ENCODE measurements at places on chromosomes 12 and 14.

GRCh38 chr14:99615497-99616157, 11.6 kb upstream of the CCDC85C start:
- no peak for DNase-seq

GRCh38 chr14:58341152-58341748, 42.9 kb downstream of the ARID4A start:
- no peak for DNase-seq

GRCh38 chr14:32047791-32048190, 29.3 kb upstream of the ARHGAP5 start:
- DNase-seq: no peak

- DNase-seq: no peak
Measured at GRCh38 chr14:55198749-55199148, 7.4 kb upstream of the DLGAP5 start.

GRCh38 chr12:91958816-91959215, 186.8 kb downstream of the BTG1 start:
- no peak for DNase-seq

DNA sequence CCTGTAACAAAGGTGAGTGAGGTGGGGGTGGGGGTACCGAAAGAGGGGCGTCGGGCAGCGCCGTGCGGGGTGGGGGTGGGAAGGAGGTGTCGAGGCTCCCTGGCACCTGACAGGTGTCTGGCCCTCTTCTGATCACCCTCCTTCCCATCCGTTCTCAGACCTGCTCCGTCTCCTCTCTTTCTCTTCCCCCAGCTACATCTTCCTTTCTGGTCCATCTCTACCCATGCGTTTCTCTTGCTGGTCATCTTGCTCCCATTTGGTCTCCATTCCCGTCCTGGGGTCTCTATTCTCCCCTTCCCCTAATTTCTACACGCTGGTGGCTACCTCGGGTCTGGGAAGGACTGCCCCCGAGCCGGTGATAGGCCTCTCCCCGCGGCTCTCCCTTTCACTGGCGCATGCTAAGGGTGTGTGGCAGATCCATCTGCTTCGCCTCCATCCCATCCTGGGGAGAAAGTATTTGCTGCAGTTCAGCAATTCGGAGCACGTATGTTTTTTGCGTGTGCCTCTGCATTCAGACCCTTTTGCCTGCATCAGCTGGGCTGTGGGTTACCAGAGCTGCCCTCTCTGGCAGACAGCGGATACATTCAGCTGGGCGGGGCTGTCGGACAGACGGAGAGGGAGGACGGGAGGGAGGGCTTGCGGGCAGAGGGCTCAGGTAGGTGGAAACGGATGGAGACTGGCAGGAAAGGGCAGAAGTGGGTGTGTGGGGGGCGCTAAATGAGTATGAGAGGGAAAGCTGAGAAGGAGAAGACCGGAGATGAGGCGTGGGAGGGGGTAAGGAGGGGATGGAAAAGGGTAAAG, 730 bp downstream of the CLSTN3 start:
- peak; percentile 49 for DNase-seq

DNA sequence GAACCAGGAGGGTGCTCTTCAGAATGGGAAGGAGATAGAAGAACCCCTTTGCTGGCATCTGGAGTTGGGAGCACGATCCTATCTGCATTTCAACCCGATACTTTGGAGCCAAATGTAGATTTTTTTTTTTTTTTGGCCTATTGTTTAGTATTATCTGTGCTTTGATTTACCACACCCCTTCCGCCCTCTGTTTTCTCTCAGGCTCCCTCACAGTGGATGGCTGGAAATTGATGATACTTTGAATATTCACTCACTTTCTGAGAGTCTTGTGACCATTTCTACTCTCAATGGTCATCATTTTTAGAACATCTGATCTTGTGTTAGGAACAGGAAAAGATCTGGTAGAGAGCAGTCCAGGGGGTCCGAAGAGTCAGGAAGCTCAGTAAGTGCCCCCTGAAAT, 9.0 kb downstream of the TSPAN9 start:
- DNase-seq: no peak

Measured in stimulated activated CD8-positive, alpha-beta memory T cell treated with anti-CD3 and anti-CD28 coated beads, Interleukin-7, amount 100 ng/mL, for 48 hours (primary cell).